ENCODE measurements at places on chromosomes 7 and 10.
A peak's percentile ranks its signal among the peaks of the same experiment; 100 is the strongest.

DNA sequence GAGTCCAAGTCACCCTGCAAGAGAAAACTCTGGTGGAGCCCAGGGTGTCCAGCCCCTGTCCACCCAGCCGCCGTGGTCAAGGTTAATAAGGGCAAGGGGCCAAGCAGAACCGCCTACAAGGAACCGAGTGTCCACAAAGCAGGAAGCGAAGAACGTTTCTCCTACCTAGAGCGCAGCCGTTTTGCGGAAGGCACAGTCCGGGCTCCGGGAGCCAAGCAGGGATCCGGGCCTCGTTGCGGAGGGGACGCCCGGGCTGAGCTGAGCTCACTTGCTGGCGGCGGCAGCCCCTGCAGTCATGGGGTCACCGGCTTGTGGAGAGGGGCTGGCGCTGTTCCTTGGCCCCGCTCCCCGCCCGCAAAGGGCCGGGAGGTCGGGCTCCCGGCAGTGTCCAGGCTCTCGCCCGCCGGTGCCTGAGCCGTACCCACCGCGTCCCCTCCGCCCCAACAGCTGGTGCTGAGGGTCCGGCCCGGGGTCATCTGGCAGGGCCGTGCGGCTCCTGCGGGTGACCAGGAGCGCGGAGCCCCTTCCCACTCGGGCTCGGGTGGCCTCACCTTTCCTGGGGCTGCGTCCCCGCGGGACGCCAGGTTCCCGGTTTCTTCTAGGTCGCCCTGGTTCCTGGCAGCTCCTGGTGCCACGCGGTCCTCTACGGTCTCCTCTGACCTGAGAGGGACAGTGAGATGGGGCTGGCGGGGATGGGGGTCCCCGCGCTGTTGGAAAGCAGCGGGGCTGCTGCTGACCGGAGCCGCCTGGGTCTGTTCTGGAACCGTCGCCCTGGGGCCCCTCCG lies 14.0 kb upstream of the ZNF273 start:
- no peak for DNase-seq

DNA sequence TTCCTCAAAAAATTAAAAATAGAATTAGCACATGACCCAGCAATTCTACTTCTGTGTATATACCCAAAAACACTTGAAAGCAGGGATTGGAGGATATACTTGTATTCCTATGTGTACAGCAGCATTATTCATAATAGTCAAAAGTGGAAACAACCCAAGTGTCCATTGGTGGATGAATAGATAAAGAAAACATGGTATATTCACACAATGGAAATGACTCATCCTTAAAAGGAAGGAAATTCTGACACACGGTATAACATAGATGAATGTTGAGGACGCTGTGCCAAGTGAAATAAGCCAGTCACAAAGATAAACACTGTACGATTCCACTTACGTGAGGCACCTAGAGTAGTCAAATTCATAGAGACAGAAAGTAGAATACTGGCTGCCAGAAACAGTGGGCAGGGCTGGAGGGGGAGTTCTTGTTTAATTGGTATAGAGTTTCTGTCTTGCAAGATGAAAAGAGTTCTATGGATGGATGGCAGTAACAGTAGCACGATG lies 26.6 kb upstream of the KAT6B start:
- DNase-seq: no peak

DNA sequence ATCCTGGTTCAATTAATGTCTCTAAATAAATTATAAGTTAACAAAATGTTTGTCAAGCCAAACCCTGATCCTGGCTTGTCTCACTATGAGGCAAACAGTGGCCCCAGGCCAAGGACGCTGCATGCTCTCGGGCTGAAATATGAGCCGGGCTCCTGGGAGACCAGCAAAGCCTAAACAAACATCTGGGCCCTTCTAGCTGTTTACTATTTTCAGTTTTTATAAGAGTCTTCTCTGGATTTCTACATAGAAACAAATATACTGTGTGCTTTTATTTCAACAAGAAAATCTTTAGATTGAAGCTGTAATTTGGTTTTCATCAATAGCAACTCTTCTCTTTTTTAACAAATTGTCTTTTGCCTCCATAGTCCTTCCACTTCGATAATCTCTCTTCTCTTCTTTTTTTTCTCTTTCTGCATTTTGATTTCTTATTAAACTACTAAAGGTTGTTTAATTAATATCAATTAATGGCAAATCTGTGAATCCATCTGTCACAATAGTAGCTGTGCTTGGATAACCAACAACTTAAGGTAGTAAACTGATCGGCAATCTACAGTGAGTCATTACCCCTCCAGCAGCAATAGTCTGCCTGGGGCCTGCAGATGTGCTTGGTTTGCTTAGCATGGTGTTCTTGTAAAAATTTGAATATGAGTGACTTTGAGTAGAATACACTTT lies 83.3 kb upstream of the DNAJC1 start:
- DNase-seq: peak; percentile 69

- DNase-seq: peak; percentile 23
Measured at GRCh38 chr7:28685242-28685643, 272.9 kb downstream of the TRIL start.

DNA sequence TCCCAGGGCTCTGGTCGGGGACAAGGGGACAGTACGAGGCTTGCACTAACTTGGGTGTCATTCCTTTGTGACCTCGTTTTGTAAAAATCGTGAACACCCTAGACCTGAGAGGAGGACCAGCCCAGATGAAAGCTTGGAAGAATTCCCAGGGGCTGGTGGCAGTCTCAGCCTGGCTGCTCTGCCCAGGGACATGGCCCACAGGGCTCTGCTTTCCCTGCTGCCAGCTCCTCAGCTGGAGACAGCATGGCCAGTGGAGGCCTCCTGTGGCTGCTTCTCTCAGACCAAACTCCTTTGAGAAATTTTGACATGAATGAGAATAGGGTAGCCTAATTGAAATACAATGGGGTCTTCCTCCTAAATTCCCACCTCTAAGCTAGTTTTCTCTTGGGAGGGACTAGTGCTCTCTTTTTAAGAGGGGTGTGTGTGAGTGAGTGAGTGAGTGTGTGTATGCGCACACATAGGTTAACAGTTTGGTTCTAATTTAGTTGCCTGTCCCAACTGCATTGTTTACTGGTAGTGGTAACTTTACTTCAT lies 140.3 kb upstream of the EFCAB10 start:
- DNase-seq: no peak

DNA sequence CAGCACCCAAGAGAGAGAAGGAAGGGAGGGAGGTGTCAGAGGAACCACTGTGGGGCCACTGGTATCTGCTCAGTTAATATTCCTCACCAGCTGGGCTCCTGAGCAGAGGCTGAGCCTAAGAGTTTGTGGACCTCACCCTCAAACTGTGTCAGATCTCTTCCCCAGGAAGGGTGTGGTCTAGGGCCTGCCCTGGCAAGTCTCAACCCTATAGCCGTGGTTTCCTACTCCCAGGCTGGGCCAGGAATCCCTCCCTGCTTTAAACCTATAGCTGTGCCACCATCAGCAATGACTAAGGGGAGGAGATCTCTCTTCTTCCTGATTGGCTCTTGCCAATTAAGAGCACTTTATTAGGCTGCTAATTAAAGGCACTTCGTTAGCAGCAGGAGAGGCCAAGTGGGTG lies 29.9 kb downstream of the POLL start:
- no peak for DNase-seq

DNA sequence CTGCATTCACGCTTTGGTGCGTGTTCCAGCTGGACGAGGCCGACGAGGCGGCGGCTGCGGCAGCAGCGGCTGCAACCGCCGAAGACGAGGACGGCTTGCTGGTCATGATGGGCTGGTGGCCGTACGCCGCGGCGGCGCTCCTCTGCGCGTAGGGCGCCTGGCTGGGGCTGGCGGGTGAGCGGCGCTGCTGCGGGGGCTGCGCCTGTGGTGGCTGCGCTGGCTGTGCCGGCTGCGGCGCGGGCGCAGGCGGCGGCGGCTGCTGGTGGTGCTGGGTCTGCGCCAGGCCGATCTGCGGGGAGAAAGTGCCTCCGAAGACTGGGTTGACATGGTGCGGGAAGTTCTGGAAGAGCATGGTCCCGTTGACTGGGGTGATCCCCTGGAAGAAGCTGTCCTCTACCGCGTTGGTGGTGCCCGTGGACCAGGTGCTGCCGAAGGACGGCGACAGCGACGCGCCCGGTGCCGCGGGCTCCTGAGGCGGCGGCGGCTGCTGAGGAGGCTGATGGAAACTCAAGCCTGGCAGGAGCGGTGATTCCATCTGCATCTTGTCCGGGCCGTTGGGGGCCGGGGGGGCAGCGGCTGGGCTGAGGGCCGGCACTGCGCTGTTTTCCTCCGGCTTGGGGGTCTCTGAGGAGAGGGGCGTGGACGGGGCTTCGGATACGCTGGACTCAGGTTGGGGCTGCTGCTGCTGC lies 51.1 kb downstream of the CPEB3 start:
- peak; percentile 37 for DNase-seq

- no peak for DNase-seq
Measured at GRCh38 chr7:99362801-99363200, 11.7 kb upstream of the ARPC1B start.

DNA sequence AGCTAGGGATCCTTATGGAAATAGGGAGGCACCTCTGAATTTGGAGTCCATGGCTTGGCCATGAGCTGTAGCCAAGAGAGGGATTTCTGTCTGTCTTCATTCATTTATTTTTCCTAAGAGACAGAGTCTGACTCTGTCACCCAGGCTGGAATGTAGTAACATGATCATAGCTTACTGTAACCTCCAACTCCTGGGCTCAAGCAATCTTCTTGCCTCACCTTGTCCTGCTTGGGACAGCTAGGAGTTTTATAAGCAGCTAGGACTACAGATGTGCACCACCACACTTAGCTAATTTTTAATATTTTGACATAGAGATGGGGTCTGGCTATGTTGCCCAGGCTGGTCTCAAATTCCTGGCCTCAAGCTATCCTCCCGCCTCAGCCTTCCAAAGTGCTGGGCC lies 8.5 kb upstream of the HABP2 start:
- DNase-seq: no peak
